ENCODE measurements at places on chromosomes 3 and 15.

DNA sequence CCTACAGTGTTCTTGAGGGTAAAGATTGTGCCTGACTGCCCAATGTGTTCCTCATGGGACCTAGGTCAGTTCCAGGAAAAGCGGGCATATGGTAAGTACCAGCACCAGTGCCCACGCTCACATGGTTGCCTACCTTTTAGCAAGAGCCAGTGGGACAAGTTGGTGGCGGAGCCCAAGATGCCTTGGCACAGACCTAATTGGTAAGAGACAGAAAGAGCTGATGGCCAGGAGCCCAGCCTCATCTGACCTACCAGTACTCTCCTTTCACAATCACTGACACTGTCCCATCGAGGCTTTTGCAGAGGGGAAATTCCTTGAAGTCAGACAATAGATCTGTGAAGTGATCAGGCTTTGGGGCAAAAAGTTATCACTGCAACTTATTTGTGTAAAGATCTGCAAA is 98.4 kb upstream of the BCL6 start:
- DNase-seq = no peak

GRCh38 chr15:20294651-20295237 is 246.9 kb downstream of the GOLGA6L6 start:
- no peak for DNase-seq

DNA sequence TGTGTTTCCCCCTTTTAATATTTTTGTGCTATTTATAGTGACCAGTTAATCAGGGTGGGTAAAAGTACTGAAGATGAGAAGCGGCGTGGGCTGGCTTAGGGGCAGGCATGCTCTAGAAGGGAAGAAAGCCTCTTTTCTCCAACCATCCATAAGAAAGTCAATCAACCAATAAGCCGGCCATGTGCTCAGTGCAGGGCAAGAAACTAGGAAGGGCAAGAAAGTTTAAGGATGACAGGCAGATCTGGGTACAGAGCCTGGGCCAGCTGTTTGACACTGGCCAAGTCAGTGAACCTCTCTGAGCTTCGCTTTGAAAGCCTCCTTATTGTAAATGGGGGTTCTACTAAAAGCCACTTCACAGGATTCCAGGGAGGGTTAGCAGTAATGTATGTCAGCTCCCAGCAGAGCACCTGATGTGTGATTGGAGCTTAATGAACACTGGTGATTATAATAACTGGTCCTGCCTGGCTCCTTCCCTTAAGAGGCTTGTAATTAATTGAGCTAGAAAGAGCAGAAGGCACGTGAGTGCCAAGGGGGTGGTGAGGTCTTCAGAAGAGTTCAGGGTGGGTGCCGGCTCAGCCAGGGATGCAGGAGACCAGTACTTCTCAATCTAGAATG is 5.7 kb upstream of the CHRNA3 start:
- DNase-seq = no peak

GRCh38 chr3:2656806-2657777 is 453.1 kb downstream of the IL5RA start:
- no peak for DNase-seq

DNA sequence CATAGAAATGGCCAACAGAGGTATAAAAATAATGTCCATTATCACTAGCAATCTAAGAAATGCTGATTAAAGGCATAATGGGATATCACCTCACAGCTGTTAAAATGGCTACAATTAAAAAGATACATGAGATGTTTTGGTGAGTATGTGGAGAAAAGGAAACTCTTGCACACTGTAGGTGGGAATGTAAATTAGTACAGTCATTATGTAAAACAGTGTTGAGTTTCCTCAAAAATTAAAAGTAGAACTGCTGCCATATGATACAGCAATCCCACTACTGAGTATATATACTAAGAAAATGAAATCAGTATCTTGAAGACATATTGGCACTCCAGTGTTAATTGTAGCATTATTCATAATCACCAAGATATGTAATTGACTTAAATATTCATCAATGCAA is 982.2 kb upstream of the EPHA6 start:
- DNase-seq = no peak

DNA sequence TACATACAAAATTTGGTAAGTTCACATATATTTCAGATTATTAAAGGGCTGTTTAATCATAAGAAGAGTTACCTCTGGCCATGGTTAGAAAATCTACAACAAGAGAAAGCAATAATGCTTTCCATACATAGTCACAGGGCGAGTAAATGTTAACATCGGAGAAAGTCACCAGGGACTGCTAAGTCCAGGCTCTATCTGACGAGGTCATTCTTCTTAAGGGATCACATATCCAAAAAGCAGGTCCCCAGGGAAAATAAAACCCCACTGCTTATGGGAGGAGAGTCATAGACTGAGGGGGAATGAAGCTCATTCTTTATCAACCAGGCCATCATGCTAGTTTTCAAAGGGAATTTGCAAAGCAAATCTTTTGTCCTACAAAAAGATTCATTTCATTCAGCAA is 3.1 kb downstream of the PCYT1A start:
- no peak for DNase-seq

DNA sequence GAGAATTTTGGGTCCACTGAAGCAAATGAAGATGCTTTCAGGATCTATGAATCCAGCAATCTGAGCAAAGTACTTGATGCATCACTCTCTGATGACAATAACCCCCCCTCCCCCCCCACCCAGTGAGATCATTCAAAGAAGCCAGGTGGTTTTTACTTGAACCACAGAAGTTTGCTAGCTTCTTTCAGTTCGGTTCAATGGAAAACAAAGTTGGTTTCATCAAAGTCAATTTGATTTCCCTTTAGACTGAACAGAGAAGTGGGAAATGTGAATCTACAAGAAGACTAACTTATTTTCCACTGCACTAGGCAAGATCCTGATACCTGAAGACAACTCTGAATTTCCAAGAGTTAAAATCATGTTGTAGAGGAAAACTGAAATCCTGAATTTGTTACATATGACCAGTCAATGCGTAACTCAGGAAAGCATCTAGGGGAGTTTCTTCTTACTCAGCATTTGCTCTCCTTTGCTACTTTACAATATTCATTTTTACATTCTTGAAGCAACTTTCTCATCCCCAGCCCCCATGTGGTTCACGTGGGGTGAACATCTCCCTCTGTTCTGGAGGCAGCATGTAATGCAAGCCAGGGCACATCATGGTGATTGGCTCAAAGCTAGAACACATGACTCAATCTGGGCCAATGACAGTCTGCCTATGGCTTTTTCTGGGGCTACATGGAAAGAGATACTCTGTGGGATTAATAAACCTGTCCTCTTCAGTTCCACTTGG is 572.6 kb downstream of the FOXP1 start:
- peak; percentile 18 for DNase-seq

- DNase-seq = no peak
Measured at GRCh38 chr15:79515300-79516027, 83.3 kb downstream of the MINAR1 start.

GRCh38 chr3:66469220-66469640 is 31.6 kb downstream of the LRIG1 start:
- no peak for DNase-seq

- no peak for DNase-seq
Measured at GRCh38 chr3:184409331-184409926, 29.6 kb downstream of the CHRD start.

GRCh38 chr3:39637807-39638206 is 170.3 kb downstream of the MOBP start:
- peak; percentile 43 for DNase-seq

GRCh38 chr15:27410996-27411605 is 440.1 kb downstream of the GABRG3 start:
- DNase-seq = no peak

- DNase-seq = no peak
Measured at GRCh38 chr3:59499000-59499399, 449.2 kb upstream of the CFAP20DC start.

GRCh38 chr3:53252096-53252946 is 3.5 kb downstream of the TKT start:
- DNase-seq = no peak

GRCh38 chr3:160006282-160007163 is 17.9 kb downstream of the IL12A start:
- DNase-seq = peak; percentile 74

DNA sequence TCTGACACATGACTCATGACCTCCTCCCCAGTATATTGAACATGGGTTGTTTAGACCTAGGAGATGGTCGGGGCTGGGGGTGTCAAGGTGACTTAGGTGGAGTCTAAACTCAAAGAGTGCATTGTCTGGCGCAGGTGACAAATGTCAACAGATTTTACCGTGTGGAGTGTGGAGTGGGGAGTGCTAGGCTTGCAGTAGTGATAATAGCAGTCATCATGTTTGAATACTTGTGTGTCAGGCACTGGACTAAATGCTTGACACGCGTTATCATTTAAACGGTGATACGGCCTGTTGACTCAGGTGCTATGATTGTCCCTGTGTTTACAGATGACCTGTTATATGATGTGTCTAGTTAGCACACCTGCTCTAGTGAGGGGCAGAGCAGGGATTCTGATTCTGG is 30.8 kb downstream of the MUC20 start:
- no peak for DNase-seq

DNA sequence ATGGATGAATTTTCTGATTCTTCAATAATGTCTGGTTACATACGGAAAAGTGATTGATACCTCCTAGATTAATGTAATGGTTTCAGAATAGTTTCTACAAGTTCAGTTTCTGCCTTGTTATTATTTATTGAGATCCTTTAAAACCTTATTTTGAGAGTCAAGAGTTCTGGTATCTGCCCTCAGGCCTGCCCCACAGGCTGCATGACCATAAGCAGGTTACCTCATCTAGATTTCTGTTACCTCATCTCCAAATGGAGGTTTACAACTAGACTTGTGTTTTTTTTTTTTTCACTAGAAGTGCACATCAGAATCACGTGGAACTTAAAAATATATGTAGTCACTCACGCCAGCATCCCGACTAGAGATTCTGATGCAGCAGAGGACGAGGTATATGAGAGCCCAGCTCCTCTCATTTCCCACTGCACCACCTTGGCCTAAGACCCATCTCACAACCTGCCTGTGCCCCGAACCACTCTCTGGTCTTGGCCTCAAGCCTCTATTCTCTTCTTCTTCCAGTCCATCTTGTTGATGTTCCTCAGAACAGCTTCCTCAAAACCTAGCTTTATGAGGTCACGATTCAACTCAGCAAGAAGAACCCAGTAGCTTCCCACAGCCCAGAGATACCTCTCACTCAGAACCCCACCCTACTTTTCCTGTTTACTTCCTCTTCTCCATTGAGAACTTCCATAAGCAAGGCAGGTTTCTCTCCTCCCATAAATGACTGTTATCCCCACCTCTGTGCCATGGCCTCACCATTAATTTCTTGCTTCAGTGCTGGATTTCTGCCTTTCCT is 353.4 kb downstream of the CHST2 start:
- DNase-seq = no peak

GRCh38 chr3:100702980-100703345 is 6.3 kb upstream of the TFG start:
- no peak for DNase-seq

GRCh38 chr3:144744473-144744872 is 772.9 kb downstream of the DIPK2A start:
- DNase-seq = no peak

GRCh38 chr3:131796558-131797198 is 238.1 kb downstream of the CPNE4 start:
- no peak for DNase-seq

DNA sequence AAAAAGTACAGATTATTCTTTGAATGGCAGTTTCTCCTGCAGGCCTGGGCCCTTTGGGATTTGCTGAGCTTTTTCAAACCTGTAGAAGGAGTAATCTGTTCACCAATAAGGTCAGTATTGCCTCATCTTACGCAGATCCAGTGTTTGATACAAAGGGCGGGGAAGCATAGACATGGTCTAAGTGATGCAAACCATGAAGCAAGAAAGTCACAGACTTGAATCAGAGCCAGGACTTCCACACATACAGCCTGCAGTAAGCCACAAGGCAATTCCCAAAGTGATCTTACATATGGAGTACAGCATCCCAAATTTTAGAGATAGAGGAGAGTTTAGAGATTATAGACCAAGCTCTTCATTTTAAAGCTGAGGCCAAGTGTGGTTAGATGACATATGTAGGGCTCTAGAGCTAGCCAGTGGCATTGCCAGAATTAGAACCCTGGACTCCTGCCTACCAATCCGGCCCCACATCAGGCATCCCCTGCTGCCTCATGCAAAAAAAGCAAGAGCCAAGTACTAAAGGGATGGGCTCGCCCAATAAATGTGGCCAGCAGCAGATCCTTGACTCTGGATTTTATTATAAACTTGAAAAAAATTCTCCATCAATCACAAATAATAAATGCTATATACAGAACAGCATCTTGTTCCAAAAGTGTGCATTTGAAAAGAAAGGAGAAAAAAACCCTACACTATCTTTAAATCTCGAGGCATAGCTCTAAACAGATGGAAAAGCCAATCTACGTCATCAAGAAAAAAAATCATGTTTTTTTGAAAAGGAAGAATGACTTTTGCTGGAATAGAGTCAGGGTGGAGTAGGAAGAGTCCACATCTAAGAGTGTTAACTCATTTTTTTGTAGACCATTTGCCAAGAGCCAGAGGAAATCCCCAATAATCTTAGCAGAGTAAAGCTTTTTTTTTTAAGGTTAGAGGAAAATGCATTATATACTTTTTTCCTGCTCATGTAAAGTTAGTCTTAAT is 24.0 kb downstream of the ABI3BP start:
- no peak for DNase-seq

DNA sequence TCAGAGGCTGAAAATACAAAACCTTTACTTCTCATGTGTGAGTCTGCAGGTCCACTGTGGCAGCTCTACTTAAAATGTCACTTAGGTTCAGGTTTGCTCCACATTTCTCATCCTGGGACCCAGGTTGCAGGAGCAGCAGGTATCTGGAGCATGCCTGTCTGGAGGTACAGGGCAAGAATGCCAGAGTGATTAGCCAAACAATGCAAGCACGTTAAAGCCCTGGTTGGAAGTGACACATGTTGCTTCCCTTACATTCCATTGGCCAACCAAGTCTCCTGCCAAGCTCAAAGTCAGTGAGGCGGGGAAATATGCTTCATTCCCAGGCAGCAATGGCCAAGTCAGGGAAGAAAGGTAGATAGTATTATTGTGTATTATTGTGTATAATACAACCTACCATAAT is 76.8 kb upstream of the ARL6 start:
- DNase-seq = no peak

DNA sequence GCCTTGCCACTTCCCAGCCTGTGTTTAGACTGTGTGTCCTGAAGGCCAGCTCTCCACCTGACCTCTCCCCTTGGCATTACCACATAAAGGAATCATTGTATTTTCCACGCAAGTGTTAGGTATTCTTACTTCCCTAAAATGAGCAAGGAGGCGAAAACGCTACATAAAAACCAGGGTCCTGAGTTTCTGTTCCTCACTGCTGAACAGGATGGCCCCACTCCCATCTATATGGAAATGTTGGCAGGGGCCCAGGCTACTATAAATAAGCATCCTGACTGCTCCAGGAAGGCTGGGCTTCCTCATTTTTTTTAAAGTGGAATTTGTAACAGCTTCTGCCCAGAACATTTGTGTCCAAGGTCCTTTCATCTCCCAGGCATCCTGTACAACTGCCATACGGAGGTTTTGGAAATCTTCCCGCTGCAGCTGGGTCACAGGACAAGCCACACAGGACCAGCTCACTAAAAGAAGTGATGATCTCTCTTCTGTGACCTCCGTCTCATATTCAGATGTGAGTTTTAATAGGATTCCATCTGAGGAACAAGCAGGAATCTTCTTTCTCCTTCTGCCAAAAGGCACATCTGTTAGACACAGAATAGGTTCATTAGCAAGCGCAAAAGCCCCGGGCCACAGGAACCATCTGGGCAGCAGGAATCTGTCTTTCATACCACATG is 56.4 kb upstream of the LIMD1 start:
- DNase-seq = no peak
